ENCODE measurements at places on chromosomes 2 and 18.

- no peak for DNase-seq
Measured at GRCh38 chr2:230694241-230694640, 18.4 kb upstream of the CAB39 start.

- DNase-seq, result no peak
Measured at GRCh38 chr18:631560-631959, 25.9 kb upstream of the TYMS start.

DNA sequence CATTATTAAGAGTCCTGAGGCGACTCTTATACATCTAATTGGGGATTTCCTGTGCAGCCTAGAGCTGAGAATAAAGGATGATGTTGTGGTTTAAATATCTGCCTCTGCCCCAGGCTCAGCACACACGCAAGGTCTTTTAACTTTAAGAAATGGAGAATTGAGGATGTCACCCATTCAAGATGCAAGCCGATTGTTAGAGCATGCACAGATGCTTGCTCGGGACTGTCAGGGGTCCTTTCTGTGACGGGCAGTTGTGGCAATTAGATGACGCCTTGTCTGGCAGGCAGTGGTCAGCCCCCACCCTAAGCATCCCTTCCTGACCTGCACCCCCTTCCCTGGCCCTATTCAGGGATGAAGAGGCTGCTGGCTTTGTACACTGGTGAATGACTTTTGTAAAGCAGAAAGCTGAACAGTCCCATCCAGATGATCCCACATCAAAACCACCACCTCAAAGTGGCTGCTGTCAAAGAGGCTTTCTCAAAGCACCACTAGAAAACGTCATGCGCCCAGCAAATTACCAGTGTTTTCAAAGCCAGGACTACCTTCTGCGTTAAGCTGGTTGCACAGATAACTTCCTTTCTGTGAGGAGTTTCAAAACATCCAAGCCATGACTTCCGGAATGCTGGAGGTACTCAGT is 23.7 kb downstream of the FAM178B start:
- peak; percentile 86 for DNase-seq

GRCh38 chr2:64442801-64443429 is 11.0 kb upstream of the LGALSL start:
- no peak for DNase-seq

DNA sequence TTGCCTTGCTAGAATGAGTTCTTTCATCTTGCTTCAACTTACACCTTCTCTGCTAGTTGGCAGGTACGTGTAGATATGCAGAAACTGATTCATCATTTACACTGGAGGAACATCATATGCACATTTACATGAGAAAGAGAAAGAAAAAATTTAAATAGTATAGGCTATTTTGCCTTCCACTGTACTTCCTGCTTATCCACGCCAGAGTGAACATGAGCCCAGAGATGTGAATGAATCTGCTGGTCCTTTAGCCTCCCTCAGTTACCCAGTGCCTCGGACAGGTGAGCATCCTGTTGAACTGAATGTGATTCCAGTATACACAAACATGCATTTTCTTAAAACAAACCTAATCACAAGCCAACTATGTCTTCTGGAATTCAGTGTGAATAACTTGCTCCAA is 83.6 kb downstream of the SESTD1 start:
- DNase-seq, result no peak

- no peak for DNase-seq
Measured at GRCh38 chr2:105325389-105325963, 4.1 kb downstream of the TGFBRAP1 start.

DNA sequence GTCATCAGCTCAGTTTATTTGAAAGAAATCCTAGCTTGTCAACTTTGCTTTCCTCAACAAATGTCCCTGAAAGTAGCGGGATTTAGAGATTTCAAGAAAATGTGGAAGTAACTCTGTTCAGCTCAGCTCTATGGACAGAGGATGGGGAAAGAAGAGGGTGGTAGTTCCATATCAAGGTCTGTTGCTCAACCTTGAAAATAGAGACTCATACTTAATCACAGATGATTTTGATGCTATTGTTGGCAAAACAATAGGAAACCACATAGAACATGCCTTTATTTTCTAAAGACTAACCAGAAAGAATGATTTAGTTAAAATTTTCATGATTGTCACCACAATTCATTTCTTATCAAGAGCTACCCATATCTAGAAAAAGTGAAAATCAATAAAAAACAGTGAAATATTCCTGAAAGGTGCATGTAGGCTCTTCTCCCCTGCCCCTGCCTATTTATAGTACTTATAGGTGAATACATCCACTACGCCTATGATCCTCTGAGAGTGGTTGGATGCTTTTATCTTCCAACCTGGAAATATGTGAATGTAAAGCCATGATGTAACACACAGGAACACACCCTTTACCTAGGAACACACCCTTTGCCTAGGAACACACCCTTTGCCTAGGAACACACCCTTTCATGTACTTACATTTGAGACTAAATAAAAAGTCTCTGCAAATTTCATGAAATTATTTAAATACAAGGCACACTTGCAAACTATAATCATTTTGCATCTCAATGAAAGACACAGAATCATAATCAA is 65.8 kb downstream of the ETAA1 start:
- DNase-seq, result no peak

DNA sequence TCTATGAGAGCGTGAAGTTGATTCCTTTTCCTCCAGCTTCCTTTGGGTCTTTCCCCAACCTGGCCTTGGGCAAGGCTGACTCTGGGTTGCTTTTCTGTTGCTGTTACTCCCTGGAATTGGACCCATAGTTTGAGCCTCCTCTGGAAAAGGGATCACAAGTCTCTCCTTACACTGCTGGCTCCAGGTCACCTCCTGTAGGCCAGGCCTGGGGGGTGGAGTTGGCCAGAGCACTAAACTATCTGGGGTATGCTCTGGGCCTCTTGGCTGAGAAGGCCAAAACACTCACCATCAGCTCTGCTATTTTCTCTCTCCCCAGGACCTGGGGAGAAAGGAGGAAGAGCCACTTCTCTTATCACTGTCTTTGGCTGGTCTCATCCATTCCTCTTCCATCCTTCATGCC is 56.5 kb upstream of the NCOA1 start:
- no peak for DNase-seq
